ENCODE measurements at places on chromosomes 3 and 15.

DNA sequence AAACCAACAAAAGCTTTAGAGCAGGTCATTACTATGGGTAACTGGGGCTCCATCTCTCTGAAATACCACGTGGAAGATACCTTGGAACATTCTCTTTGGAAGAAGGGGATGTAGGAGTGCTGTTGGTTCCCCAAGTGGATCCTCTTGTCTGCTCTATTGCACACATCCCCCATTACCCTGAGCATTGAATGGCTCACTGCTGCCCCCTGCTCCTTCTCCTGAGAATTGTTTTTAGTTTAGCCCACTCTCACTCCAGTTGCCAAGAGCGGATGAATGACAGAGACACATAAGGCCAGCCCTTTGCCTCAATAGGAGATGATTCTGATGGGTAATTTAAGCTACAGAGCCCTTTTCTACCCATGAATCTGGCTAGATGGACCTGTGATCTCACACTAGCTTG, 135.6 kb upstream of the SUCLG2 start:
- DNase-seq: no peak

GRCh38 chr15:35427091-35427490, 118.9 kb downstream of the DPH6 start:
- DNase-seq: no peak

GRCh38 chr3:115226844-115227445, 79.9 kb upstream of the ZBTB20 start:
- no peak for DNase-seq

DNA sequence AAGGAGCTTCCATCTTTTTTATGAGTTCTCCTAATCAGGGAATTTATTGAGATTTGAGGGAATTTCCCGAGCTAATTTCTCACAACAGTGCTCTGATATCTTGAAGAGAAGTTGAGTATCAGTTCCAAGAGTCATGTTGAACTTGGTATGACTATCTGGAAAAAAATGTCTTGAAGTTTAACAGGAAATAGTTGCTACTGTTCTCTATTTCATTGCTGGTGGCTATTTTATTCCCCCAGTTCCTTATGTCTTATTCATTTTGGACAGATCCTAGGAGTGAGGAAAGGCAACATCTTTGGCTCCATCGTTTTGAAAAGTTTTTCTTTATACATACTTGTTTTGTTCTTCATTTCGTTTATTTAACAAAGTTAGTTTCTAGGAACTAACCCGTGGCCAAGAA, 307.8 kb upstream of the AGTR1 start:
- DNase-seq: no peak

GRCh38 chr3:170599091-170599490, 13.2 kb upstream of the SLC7A14 start:
- DNase-seq: no peak
